ENCODE measurements at places on chromosomes 4 and X.

GRCh38 chrX:124016825-124017224, 55.3 kb downstream of the STAG2 start:
- no peak for DNase-seq

GRCh38 chr4:58411904-58412303, 1301.7 kb upstream of the IGFBP7 start:
- no peak for DNase-seq

GRCh38 chrX:9339603-9340491, 125.0 kb upstream of the TBL1X start:
- DNase-seq: no peak

GRCh38 chr4:8917868-8918783, 46.5 kb upstream of the HMX1 start:
- no peak for DNase-seq

Data from fibroblast of skin of left biceps (primary cell).